ENCODE measurements at places on chromosomes 13 and 19.
A peak's percentile ranks its signal among the peaks of the same experiment; 100 is the strongest.

DNA sequence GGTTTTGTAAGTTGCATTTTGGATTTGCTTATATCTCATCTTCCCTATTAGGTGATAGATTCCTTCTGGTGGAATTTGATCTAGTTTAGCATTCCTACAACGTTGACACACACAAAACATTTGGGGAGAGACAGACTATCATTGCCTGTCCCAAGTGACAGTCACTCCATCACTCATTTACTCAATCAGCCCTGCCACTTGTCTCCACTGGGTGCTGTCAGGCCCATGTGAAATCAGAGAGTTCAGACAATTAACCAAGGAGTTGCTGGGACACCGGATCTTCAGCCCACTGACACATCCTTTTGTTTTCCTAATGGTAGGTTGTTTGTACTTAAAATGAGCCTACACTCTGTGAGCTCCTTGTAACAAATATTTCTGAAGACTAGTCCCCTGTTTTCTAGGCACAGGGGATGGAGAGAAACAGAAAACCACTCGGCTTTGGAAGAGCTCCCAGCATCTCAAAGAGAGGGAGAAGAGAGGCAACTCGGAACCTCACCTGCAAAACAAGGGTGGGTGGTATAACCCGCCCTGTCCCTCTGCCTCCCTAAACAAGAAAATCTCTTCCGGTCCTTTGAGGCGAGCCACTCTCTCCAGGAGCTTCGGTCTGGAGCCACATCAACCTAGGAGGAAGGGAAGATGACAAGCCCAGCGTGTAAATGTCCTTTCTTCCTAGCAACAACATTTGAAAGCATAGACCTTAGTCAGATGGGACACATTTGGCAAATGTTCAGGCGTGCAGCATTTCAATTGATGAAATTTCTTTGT is 440.9 kb upstream of the KLF12 start:
- DNase-seq: no peak

DNA sequence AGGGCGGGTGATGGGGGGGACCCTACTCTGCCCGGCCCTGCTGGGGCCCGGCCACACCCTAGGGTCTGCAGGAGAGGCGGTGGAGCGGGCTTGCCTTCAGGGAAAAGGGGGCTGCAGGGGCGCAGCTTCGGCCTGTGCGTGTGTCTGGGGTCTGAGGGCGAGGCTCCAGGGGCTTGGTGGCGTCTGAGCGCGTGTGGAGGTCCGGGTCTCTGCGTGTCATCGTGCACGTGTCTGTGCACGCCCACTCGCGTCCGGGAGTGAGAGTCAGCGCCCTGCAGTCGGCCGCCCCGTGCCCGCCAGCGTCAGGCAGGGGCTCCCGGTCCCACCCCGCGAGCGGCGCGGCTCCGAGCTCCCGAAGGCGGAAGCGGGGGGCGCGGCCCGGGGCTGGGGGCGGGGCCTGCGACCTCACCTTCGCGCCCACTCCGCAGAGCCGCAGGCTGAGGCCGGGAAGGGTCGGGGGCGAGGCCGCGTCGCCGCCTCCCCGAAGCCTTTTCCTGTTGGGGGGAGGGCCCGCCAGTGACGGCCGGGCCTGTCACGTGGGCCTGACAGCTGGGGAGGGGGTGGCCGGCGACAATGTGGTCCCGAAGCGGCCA is at the start of gene ARHGAP45:
TSS of gene ARHGAP45 (plus strand) at position 420 of the 593 bp plus-strand sequence. CDS start 239 bp downstream, outside the sequence.
- DNase-seq: no peak

GRCh38 chr19:4272894-4273293 is 6.2 kb upstream of the SHD start:
- no peak for DNase-seq

DNA sequence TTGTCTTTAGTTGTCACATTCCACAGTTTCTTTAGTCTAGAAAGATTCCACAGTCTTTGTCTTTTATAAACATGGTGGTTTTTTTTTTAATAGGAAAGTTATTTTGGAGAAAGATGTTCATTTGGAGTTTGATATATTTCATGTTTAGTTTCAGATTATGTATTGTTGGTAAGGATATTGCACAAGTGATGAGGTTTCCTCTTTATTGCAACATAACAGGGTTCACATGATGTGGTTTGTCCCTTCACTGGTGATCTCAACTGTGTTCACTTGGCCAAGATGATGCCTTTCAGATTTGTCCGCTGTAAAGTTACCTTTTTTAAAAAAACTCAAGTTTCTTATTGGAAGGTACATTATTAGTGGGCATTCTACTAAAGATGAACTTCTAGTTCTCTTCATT is 3.2 kb downstream of the ZNF230 start:
- no peak for DNase-seq

GRCh38 chr13:66343224-66343828 is 886.8 kb downstream of the PCDH9 start:
- no peak for DNase-seq

- DNase-seq: peak; percentile 92
These were observed 17.2 kb upstream of the ZNF331 start for GRCh38 chr19:53520547-53521372.

DNA sequence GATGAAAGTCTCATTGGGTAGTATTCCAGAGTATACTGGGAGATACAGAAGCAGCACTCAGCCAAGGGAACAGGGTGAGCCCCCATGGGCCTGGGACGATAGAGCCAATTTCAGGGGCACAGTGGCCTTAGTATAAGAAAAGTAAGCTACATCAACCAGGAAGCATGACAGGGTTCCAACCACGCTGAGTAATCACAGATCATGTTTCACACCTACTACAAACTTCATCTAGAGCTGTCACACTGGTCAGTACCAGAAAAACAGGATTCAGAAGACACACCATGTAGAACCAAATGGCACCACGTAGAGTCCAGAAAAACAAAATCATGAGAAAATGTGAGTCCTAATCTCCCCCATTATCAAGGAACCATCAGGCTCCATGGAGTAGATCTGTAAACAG is 1292.4 kb upstream of the MIR17HG start:
- no peak for DNase-seq

GRCh38 chr13:46816371-46816770 is 19.4 kb upstream of the ESD start:
- no peak for DNase-seq

GRCh38 chr19:17340871-17341357 is 3.6 kb downstream of the GTPBP3 start:
- no peak for DNase-seq

DNA sequence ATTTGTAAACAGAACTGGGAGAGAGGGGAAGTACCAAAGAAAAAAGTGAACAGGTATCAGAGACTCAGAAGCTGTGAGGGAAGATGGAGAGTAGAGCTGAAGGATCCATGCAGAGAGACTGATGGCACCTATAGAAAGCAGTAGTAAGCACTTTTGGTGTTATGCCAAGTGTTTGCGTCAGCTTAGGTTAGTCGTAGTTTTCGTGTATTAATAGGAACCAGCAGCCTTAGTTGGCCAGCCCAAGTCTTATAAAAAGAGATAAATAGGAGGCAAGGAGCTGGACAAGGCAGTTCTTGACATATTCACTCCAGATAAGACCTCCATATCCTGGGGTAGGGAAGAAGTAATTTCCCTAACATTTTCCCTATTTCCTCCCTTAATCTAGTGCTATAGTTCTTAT is 214.2 kb downstream of the OXGR1 start:
- no peak for DNase-seq

DNA sequence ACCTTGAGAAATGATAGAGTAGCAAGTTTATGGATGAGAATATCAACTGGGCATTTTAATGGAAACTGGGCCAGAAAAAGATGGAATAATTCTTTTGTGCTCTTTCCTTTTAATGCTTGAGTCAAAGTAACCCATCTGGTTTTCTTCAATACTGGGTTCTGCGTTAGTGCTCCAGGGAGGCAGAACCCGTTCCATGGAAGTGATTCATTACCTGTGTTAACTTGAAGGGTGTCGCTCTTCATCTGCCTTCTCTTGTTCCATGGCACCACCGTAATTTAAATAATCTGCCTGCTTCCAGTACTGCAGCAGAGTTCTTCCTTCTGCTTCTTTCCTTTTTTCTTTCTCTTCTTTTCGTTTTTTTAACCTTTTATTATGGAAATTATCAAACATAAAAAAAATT is 14.7 kb upstream of the USP12 start:
- DNase-seq: no peak

DNA sequence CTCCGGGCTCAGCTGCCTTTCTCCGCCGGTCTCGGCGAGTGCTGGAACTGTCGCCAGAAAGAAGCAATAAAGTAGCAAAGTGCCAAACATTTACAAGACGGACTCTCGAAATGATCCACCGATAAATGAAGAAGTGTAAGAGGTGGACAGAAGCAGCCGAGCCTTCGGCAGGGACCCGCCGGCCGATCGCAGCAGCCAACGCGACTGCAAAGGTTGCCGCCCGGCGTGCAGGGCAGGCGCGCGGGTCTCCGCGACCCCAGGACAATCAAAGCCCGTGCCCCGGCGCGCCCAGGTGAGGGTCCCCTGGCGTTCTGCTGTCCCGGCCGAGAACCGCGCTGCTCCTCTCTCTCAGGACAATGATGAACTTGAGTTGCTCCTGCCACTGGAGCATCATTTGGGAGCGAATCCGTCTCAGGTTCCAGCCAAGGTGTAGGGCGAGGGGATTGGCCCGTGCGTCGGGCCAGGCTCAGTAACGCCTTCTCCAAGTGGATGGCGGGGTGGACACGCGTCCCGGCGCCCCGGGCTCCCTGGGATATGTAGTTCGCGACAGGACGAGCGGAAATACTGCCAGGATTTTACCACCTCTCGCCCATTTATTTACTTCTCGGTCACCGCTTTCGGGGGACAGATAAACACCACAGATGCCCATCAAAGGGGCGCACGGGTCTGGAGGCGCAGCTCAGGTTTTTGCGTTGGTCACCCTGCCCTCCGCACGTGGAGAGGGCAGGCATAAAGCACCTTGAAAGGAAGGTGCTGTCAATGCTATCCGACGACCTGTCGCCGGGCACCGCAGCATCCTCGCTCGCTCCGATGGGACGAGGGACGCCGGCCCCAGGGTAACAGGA is at the start of the genes BIVM and POGLUT2:
TSS of gene BIVM (plus strand) at position 539 of the 845 bp plus-strand sequence. CDS start 8,149 bp downstream, outside the sequence.
TSS of gene POGLUT2 (minus strand) at position 396 of the 845 bp plus-strand sequence. CDS start at position 90, 306 bp downstream.
- DNase-seq: peak; percentile 26

GRCh38 chr13:24887759-24888158 is 123.8 kb downstream of the RNF17 start:
- DNase-seq: no peak

All from cerebellar nuclear complex (tissue), 1 donor.